ENCODE measurements at places on chromosomes 12 and 14.

DNA sequence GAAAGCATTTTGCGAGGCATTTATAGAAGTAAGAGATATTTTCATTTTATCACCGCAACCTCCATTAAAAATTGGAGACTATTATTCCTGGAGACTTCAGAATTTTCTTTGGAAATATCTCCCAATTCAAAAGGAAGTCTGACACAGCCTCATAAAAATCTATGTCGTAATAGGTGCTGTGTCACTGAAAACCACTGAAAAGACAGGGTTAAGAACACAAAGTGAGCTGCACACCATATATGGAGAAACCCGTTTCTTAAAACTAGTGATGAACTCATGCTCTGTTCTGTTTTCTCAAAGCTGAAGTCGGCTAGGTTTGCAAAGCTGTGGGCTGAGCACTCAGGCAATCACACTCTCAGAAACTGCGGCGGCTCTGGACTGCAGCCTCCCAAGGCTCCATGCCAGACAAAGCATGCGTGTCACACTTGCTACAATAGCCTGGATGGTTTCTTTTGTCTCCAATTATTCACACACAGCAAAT is at the start of gene GLIPR1:
GLIPR1 (plus strand) TSS at position 287 of the 481 bp plus-strand sequence; CDS start at position 413, 126 bp downstream.
- DNase-seq = peak; percentile 50

- DNase-seq = no peak
These were observed 16.5 kb downstream of the RFX4 start for GRCh38 chr12:106599302-106599701.

DNA sequence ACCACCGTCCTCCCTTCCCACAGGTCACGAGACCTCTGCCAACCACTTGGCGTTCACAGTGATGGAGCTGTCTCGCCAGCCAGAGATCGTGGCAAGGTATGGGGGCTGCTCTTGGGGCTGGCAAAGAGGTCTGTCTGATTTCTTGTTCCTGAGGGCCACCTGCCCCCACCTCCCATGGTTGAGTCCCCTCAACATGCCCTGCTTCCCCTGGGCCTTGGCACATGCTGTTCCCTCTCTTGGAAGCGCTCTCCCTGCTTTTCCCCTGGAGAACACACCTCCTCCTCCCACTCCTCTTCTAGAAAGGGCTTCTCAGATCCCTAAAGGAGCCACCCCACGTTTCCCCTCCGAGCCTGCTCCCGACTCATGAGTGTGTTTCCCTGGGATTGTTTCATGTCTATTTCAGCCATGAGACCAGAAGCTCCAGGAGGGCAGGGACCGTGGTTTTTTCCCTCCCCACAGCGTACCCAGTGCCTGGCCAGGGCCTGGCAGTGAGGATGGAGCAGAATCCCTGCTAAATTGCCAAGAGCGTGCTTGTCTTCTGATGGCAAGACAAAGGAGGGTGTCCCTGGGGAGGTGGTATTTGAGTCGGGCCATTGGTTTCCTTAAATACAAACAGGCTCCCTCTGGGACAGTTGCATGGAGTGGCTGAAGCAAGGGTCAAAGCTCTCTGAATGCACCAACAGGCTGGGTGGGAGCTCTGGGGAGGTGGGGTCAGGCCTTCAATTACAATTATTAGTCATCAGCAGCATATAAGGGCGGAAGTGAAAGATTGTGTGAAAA is 34.1 kb downstream of the CYP46A1 start:
- no peak for DNase-seq

DNA sequence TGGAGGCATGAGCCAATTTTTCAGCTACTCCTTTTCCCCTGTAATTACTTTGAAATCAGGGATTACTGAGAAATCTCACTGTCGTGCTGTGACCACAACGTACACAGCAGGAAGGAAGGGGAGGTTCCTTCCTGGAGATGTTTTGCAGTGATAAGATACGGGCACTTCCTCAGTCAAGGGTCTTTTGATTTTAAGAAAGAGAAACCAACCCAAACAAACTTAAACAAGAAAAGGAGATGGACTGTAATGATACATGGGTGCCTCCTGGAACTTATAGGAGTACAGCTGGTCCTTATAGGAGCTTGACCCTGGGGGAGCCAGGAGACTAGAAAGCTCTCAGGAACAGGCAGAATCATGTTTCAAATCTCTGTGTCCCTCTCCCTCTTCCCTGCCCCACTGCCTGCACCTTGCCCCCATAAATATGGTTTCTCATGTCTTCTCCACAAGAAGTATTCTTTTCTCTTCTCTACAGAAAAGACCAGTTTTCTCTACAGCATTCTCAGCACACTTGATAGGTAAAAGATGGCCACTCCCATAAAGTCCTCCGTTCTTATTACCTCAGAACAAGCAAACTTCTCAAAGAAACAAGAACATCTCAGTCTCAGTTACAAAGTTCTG is 281.1 kb upstream of the AMIGO2 start:
- DNase-seq = no peak

DNA sequence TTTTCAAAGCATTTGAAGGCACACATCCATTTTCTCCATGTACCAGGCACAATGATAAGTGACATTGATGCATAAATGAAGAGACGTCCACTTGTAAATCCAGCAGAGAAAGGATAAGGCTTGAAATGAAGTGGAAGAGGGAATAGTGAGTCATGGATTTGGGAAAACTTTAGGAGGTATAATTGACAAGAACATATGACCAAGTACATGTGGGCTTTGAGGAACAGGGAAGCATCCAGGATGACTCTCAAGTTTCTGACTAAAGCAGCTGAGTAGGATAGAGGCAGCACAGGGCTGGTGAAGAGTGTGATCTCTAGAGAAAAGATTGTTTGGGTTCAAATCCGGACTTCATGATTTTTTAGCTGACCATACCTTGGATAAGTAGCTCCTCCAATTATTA is 43.6 kb upstream of the SYT1 start:
- no peak for DNase-seq

GRCh38 chr14:77305696-77306095 is 15.0 kb downstream of the POMT2 start:
- no peak for DNase-seq

DNA sequence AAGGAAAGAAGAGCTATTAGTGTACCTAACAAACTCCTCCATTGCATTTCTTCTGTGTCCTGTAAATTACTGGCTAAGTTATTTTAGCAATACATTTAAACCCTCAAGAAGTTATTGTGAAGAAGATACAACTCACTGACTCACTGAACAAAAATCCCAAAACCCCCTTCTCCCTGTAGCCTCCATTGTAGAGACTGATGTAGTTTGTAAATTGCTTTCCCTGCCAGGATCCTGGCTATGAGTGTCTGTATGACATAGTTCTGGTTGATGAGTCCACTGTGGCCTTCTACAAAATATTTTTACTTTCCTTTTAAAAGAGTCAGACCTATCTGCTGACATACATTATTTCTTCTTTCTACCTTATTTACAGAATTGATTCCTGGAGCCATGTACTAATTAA is 155.6 kb downstream of the SLC6A15 start:
- no peak for DNase-seq

GRCh38 chr12:94089891-94090290 is 58.5 kb upstream of the PLXNC1 start:
- no peak for DNase-seq

DNA sequence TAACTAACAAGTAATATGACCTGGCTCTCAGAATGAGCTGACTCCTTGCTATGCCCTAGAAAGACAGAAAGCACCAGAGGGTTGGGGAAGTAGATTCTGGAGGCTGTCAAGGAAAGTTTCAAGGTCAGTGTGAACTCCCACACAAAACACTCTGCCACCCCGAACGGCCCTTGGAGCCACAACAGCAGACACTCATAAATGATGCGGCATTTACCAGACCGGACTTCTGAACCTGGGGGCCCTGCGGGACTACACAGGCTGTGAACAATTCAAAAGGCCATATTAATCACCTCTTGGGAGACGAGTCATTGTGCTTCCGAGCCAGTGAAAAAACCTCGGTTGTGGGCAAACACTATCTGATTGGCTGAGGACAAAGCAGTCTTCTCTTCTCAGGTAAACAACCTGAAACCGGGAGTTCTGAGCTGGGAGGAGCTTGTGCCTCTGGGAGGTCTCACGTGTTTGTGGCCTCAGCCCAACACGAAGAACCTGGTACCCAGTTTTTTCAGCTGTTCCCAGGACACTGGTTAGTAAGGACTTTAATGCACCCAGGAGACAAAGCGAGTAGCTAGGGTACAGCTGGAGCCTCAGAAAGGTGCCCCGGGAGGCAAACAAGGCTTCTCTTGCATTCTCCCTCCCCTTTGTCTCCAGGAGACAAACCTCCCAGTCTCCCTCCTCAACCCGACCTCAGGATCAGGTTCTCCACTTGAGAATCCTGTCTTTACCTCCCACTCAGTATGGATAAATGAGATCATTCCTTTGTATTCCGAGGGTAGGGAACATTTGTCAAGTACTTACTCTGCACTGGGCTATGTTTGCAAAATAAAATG is 35.3 kb downstream of the VWF start:
- no peak for DNase-seq

GRCh38 chr12:53190108-53190729 is 9.5 kb upstream of the CSAD start:
- no peak for DNase-seq

GRCh38 chr12:6697584-6698351 is 2.8 kb downstream of the PIANP start:
- no peak for DNase-seq

DNA sequence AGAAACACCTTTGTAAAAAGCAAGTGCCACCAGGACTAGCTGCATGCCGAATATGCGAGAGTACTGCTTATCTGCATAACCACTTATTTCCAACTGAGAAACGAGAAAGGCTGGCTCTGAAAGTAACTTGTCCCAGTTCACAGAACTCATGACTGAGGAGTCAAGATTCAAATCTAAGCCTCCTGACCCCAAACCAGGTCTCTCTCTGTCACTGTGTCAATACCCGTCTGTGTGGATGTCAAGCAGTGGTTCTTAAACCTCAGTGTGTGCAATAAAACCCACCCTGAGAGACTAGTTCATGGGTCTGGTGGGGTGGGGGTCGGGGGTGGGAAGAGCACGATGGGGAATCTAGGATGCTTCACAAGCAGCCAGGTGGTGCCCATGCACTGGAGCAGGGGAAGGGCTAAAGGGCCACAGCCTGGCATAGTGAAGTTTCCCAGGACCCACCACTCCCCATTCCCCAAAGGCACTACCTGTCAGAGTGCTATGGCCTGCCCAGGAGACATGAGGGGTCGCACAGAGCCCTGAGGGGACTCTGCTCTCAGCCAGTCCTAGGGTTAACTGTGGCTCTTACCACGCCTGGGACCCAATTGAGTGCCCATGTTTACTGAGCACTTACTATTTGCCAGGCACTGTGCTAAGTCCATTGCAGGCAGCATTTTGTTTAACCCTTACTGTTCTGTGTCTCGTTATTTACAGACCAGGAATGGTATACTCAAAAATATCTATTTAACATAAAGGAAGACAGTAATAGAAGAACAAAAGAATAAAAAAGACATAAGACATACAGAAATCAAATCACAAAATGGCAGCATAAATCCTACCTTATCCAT is 33.4 kb upstream of the PNMA1 start:
- no peak for DNase-seq

DNA sequence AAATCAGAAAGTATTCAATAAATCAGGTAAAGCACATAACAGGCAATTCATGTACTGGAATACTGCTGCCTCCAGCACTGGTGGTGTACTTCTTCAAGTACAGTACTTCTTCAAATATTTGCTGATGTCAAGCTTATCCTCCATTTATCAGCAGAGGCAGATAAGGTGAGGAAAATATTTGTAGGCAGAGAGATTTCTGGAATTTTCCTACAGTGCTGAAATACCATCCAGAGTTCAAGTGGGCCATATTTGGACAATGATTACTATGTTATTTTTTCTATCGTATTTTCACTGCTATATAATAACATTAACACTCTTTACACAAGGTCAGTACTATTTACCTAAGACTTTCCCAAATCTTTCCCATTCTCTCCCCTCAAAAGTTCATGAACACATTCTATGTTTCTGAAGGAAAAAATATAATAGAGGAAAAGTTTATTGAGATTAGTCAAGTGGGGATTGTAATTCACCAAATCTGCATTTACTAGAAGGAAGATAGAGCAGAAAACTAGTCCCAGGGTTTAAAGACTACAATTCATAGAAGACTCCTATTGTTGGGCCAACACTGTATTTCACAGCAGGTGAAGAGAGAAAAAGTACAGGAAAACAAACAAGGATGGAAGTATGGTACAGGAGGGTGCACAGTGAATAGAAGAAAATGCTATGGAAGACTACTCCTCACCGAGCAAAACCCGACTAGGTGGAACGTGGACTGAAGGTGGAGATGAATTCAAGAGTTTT is 141.1 kb downstream of the PAWR start:
- no peak for DNase-seq

GRCh38 chr12:93856611-93857010 is 179.4 kb downstream of the CRADD start:
- no peak for DNase-seq

DNA sequence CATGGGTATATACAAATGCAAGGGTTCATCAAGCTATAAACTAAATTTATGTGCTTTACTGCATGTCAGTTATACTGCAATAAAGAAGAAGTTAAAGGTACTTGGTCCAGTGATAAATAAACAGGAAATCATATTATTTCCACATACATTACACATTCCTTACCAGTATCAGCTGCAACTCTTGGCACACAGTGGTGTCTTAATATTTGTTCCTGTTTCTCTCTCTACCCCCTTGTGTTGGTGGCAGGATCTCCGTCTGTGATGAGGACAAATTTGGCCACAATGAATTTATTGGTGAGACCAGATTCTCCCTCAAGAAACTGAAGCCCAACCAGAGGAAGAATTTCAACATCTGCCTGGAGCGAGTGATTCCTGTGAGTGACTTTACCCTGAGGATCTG is 19.2 kb upstream of the OAS1 start:
- no peak for DNase-seq

- DNase-seq = peak; percentile 68
These were observed 108.9 kb upstream of the PLEKHG7 start for GRCh38 chr12:92593734-92594402.

DNA sequence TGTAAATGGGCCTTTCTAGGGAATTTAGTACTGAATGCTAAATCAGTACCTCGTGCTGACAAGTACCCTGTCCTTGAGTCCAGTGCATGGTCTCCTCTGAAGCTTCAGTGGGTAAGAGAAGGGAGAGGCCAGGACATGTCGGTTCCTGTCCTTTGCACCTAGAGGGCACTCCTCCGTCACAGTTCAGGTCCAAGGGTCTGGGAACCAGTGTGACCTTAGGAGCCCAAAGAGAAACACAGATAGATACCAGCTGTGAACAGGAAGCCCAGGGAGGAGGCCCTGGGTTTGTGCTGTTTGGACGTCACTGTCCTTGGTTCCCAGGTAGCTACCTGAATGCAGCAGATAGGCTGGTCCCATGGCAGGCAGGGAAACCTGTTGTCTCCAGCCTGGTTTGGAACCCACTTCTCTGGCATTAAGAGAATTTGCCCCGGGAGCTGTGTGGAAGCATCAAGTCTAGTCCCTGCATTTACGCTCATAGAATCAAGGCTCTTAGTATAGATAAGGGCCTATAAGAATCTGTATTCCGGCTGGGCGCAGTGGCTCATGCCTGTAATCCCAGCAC is 3.9 kb upstream of the FGF23 start:
- DNase-seq = no peak

GRCh38 chr12:124916374-124917134 is 2.1 kb upstream of the UBC start:
- DNase-seq = peak; percentile 36

- no peak for DNase-seq
These were observed 988 bp upstream of the TMEM263 start for GRCh38 chr12:106954462-106955376.

Data from stimulated activated CD8-positive, alpha-beta memory T cell treated with anti-CD3 and anti-CD28 coated beads, Interleukin-12 subunit alpha, Interleukin-12 subunit beta, amount 100 ng/mL, for 1 hour (primary cell).